Stimulated activated CD4-positive, alpha-beta T cell treated with anti-CD3 and anti-CD28 coated beads, Interleukin-15, amount 100 ng/mL, for 48 hours (primary cell): ENCODE measurements at places on chromosomes 5 and 9.
A peak's percentile ranks its signal among the peaks of the same experiment; 100 is the strongest.

DNA sequence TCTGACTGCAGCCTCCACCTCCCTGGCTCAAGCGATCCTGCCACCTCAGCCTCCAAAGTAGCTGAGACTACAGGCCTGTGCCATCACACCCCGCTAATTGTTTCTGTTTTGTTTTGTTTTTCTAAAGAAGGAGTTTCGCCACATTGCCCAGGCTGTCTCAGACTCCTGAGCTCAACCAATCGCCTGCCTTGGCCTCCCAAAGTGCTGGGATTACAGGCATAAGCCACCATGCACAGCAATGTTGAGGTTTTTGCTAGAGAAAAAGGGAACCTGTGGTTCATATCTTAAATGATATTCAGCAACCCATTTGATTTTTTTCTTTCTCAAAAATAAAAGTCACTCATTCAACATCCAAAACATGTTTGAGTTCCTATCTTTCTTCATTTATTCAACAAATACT lies 20.4 kb upstream of the DELE1 start:
- DNase-seq: no peak

GRCh38 chr9:134947265-134947955 lies 29.7 kb upstream of the FCN1 start:
- DNase-seq: no peak

DNA sequence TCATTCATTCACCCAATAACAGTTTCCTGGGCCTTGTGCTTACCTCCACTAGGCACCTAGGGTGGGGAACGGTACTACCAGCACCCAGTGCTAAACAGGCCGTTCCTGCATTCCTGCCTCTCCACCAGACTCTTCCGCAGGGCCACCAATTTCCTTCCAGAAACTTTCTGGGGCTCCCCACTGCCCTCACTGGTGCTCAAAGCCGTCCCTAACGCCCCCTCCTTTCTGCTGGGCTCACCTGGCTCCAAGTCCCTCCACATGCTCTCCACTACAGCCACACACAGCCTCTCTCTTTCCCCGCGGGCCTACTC lies 1.4 kb downstream of the PHF19 start:
- DNase-seq: no peak

- DNase-seq: no peak
Measured at GRCh38 chr5:109718216-109718615, 28.5 kb downstream of the MAN2A1 start.

DNA sequence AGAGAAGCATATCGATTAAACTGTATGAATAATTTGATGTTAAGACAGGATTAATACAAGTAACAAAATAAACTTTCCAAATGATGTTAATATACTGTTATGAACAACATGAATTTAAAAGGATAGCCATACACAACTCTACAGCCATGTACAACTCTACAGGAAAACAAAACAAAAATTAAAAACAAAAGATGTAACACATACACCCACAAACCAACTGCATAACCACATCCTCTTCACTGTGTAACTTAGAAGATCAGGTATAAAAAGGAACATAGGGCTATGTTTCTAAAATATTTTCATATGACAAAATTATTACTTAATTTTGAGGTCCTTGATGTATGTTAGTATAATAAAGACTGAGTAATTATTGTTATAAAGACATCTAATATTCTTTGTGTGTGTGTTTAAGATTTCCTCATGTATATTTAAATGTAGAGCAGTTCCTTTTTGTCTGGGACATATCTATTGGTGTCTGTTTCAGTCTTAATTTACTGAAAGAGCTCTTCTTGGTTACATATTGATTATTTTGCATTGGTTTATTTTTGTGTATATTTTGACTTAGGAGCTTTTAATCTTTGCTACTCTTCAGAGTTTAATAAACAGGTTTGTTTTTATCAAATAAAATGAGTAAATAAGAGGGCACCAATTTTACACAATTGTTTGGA lies 966.8 kb upstream of the CTNND2 start:
- DNase-seq: no peak

DNA sequence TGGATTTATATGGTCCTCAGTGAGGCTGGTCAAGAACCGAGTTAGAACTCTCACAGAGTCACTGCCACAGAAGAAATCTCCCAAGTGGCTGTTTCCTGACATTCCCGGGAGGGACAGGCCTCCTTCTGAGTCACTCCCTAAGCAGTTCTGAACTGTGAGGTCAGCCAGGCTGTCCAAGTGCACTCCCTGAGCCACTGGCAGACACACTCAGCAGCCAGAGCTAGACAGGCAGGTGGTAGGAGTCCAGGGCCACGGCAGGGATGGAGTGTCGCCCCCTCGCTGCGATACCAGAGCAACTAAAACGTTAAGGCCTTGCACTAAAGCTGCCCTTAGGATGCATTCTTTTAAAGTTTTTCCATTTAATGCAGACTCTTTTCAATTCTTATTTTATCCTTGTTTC lies 3.4 kb downstream of the IL4 start:
- no peak for DNase-seq

- no peak for DNase-seq
Measured at GRCh38 chr5:134246771-134247427, 21.0 kb upstream of the PPP2CA start.

- DNase-seq: no peak
Measured at GRCh38 chr9:79662537-79662956, 90.8 kb downstream of the TLE4 start.

DNA sequence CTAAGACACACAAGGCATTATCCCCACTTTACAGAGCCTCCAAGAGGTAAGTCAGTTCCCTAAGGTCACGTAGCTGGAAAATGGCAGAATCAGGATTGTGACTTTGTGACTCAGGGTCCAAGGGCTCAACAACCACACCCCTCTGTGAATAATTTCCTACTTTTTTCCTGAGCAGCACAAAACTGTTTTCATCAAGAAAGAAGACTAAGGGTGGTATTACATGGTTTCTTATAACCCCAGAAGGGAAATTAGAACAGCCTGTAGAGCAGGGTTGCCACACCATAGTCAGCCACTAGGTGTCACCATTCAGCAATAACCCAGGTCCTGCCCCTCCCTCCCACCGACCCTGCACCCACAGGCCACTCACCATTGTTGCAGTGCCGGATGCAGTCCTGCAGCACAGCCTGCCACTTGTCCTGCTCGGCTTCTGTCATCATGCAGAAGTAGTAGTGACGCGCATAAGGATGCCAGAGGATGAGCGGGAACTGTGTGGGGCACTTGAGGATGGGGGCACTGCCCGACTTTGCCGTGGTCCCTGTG lies 72.1 kb downstream of the LRSAM1 start:
- DNase-seq: peak; percentile 26

- DNase-seq: no peak
Measured at GRCh38 chr5:150636391-150637244, 3.8 kb upstream of the SYNPO start.

GRCh38 chr9:96232539-96233241 lies 69.3 kb downstream of the HSD17B3 start:
- peak; percentile 18 for DNase-seq

DNA sequence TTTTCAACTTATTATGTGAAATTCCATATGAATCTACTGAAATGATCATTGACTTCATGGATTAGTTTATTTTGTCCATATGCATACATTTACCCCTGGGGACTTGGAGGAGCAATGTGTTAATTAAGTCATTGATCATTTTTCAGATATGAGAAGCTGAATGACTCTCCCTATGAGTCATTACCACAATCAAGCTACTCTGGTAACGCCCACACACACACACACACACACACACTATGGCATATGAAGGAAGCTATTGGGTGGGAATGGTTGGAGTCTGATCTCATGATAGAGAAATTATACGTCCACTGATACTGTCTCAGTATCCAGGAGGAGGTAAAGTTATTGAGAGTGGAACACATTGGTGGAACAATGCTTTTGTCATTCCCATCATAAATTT lies 528.9 kb downstream of the AGTPBP1 start:
- no peak for DNase-seq

DNA sequence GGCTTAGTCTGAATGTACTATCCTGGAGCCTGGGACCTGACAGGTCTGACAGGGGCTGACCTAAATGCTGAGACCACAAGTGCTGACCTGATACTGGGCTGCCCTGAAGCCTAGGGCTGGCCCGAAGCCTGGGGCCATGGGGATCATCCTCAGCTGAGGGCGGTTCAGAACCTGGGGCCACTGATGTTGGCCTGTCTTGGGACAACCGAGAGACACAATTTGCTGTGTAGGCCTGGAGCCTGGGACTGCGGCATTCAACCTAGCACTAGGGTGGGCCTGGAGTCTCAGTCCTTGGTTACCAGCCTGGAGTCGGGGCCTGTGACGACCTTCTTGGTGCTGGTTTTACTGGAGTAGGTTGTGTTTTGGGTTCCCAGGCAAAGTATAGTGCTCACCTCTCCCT lies 46.3 kb downstream of the SRFBP1 start:
- DNase-seq: no peak

DNA sequence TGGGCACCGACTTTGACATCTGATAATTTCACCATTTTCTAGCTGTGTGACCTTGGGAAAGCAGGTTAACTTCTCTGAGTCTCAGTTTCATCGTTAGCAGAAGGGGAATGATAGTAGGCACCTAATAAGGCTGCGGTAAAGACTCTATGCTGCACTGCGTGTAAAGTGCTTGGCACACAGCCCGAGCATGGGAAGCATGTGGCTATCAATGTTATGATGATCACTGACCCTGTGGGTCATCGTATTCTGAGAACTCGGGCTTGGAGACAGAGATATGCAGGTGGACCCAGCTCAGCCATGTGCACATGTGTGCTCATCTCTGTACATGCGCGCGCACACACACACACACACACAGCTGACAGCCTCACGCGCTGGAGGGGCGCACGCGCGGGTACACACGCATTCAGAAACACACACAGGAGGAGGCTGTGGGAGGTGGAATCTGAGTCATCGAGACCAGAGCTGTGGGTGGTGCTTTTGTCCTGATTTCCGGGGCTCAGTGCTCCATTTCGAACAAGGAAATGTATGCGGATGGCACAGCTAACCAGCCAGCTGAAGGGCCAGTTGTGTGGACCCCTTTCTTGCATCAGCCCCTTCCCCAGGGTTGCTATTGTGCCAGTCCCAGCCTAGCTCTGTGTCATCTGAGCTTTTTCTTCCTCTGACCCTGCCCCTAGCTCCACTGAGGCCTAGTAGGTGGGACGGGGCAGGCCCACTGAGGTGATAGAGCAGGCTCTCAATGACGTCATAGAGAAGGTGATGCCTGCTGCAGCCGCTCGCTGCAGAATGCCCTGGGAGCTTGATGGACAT lies 11.1 kb upstream of the ARAP3 start:
- peak; percentile 76 for DNase-seq

DNA sequence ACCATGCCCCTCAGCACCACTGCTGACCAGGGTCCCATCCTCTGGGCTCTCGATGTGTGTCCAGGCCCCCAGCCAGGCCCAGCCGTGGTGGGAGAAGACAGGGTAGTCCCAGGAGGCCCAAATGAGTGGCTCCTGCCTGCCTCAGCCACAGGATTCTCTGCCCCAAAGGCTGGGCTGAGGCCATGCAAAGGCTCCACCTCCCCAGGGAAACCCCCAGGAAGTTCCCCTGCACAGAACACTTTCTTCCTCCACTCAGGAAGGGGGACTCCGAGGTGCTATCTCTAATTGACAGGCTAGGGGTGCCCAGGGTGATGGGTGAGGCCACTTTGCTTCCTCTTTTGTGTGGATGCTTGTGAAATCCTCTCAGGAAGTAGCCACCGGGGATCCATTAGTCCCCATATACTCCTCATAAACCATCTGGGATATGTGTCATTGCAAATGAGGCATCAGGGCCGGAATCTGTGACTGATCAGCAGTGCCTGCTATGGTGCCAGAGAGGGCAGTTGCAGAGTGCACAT lies 23.1 kb upstream of the TDRD7 start:
- no peak for DNase-seq

GRCh38 chr5:35876922-35877321 lies 20.2 kb downstream of the IL7R start:
- no peak for DNase-seq

GRCh38 chr9:4805191-4805918 lies 12.6 kb downstream of the RCL1 start:
- no peak for DNase-seq

DNA sequence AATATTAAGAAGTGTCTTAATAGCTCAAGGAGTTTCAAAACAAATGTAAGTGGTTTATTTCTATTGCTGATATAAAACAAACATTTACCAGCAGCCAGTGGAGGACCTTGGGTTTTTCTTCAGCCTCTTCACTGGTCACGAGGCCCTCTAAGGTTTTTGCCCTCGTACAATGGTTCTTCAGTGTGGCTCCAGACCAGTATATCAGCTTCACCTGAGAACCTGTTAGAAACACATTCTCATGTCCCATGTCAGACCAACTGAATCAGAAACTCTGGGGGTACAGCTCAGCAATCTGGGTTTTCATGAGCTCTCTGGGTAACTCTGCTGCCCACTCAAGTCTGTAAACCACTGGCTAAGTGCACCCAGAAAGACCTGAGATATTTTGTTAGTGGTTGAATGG lies 12.9 kb downstream of the WWC1 start:
- DNase-seq: no peak

DNA sequence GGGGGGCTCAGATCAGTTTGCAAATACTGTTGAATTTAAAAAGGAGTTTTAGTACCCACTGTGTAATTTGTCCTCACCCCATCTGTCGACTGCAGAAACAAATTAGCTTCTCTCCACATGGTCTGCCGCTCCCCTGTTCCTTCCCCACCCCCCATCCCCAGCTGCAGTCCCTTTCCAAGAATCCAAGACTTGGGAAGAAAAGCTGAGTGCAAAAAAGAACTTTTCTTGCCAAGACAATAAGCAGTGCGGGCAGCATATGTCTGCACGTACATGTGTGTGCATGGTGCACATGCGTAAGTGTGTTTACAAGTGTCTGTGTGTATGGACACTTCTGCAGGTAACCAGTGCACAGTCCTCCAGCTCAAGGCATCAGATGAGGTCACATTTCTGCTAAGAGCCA lies 125.7 kb upstream of the SMIM23 start:
- no peak for DNase-seq

DNA sequence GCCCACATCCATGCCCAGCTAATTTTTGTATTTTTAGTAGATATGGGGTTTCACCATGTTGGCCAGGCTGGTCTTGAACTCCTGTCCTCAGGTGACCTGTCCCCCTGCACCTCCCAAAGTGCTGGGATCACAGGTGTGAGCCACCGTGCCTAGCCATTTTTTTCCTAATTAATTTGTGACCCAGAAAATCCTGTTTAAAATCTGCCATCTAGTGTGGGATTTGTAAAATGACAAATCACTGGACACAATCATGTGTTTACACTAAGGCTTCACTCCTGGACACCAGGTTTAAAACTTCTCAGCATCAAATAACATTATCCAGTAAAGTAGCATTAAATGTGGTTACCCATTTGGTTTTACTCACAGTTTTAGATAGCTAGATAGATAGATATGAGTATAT lies 18.6 kb upstream of the KDM4C start:
- DNase-seq: no peak
